ENCODE measurements at places on chromosomes 7 and 10.

- H3K4me1 ChIP-seq, result no peaks in the 10 kb centered on the region
- H3K36me3 ChIP-seq, result peaks cover 9% of the 10 kb centered on the region
- H3K27ac ChIP-seq, result no peak overlapping the region
- no peak for DNase-seq
- H3K4me3 ChIP-seq, result no peak overlapping the region
Observed at GRCh38 chr10:63619426-63619825, 98.2 kb downstream of the REEP3 start.

DNA sequence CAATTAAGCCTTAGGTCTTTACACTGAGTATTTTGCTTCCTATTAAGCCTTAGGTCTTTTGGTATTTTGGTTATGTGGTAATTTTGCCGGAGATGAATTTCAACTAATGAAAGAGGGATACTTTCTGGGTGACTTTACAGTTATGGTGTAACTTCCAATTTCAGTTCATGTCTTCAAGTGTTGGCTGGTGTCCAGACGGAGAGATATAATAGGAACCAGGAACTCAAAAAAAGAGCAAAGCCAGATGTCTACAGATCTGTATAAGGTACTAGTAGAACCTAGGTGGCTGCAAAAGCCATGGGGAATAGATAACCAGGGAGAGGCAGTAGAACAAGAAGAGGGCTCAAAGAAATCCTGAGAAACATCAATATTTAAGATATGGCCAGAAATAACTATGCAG is 12.3 kb downstream of the ERCC6 start:
- no peak for DNase-seq
- H3K27ac ChIP-seq, result no peak overlapping the region
- H3K4me3 ChIP-seq, result no peak overlapping the region
- H3K27me3 ChIP-seq, result no peaks in the 10 kb centered on the region
- H3K4me1 ChIP-seq, result peaks cover 7% of the 10 kb centered on the region

DNA sequence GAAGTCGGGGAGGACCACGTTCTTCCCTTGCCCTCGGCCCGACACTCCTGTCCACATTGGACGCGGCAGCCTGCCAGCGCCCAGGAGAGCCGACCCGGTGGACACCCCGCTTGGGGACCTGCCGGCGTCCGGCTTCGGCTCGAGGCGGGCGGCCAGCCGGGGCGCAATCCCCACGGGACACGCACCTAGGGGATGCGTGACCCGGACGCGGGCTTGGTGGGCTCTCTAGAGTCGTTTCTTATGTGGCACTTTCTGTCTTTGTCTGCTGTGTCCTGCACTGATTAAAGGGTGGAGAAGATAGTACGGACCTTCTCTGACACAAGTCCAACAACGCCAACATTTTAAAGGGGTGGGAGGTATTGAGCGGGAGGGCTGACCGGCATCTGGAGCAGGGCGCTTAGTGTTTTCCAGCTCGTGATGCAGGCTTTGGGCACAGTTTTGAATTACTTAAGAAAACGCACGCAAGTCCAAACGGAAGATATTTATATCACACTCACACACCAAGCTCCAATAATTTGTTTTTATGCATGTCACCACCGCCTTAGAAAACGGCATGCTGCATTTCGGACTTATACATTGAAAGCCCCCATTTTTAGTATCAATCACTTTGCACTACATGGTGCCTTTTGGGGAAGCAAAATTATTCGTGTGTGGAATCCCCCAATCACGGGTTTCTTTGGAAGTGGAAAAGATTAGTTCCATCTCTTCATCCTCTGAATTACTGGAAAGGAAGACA is 3.9 kb upstream of the SPAG6 start:
- no peak overlapping the region for H3K27ac ChIP-seq
- H3K36me3 ChIP-seq, result peaks cover 14% of the 10 kb centered on the region
- no peak for DNase-seq
- peaks cover 49% of the 10 kb centered on the region for H3K4me1 ChIP-seq
- peaks cover 78% of the 10 kb centered on the region for H3K27me3 ChIP-seq
- H3K4me3 ChIP-seq, result peak overlapping the region; percentile 66

DNA sequence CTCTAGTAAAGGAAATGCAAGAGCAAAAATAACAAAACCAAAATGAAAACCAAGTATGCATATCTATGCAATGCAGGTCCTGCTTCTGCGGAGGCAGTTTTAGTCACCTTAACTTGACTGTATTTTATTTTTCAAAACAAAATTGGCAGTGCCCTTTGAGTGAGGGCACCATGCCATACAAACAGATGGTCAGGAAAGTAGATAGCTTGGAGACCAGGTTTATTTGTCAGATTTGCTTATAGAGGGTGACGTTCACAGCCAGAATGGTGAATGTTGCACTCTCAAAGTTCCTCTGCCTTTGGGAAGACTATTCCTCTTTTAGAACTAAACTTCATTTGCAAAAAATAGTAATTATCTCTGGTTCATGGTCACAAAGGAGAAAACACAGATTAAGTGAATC is 801.9 kb downstream of the ANKRD7 start:
- no peaks in the 10 kb centered on the region for H3K36me3 ChIP-seq
- H3K27ac ChIP-seq, result no peak overlapping the region
- H3K4me3 ChIP-seq, result no peak overlapping the region
- DNase-seq, result no peak
- no peaks in the 10 kb centered on the region for H3K4me1 ChIP-seq
- no peaks in the 10 kb centered on the region for H3K27me3 ChIP-seq

DNA sequence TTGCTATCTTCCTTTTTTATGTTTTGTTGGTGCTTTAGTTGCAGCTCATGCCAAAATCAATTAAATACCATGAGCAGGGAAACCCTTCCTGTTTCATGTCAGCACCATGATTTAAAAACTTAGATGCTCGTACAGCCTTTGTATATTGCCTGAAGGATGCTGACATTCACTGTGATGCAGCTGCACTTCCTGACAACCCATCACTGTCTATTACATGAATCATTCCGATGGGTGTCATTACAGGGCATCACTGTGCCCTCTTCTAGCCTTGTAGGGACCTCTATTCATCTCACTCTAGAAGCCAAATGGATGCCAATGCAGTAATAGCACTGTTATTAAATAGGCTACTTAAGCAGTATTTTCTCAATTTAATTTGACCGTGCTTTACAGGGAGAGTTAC is 18.3 kb upstream of the ITGB1 start:
- H3K4me3 ChIP-seq, result no peak overlapping the region
- no peak for DNase-seq
- H3K36me3 ChIP-seq, result no peaks in the 10 kb centered on the region
- no peaks in the 10 kb centered on the region for H3K27me3 ChIP-seq
- no peak overlapping the region for H3K27ac ChIP-seq
